ENCODE measurements at places on chromosomes 11 and 22. TPM values are rescaled to one million over a fixed set of nuclear protein-coding genes. Genes with fewer than 3 reads are reported as not detected.

The SOX10 gene
- 1.9 TPM for total RNA-seq

The PELI3 gene
- 10.9 TPM for total RNA-seq

The OR4B1 gene
- total RNA-seq, result not detected

The PLAAT2 gene
- total RNA-seq, result not detected

The LINC01488 gene
- total RNA-seq, result not detected

The NARS2 gene
- total RNA-seq, result 16.2 TPM

The TMA7B gene
- total RNA-seq, result not detected

The PTGDR2 gene
- 3.1 TPM for total RNA-seq

The SAA1 gene
- total RNA-seq, result 7.1 TPM

The AP1B1 gene
- total RNA-seq, result 30.0 TPM

The TSKU gene
- total RNA-seq, result 11.1 TPM

The CTSW gene
- 1.1 TPM for total RNA-seq

The CDC42EP1 gene
- 14.6 TPM for total RNA-seq

The APLNR gene
- 21.0 TPM for total RNA-seq

The HTR3B gene
- not detected for total RNA-seq

The SCGB1D4 gene
- total RNA-seq, result not detected

The SLC17A6 gene
- total RNA-seq, result not detected

The ALX4 gene
- total RNA-seq, result 0.07 TPM

The C11orf16 gene
- total RNA-seq, result not detected

The CAPN5 gene
- total RNA-seq, result 2.5 TPM

The PTS gene
- 25.2 TPM for total RNA-seq

The SMC1B gene
- total RNA-seq, result not detected

The GAS2L1 gene
- 23.2 TPM for total RNA-seq

The ROBO3 gene
- 4.5 TPM for total RNA-seq

The NXPE4 gene
- total RNA-seq, result not detected

The MS4A6E gene
- total RNA-seq, result not detected

The OR51B5 gene
- total RNA-seq, result not detected

The FBLN1 gene
- total RNA-seq, result 93.3 TPM

The ART1 gene
- 0.52 TPM for total RNA-seq

The CCDC73 gene
- not detected for total RNA-seq

The QSER1 gene
- 16.5 TPM for total RNA-seq

The UBE2L3 gene
- total RNA-seq, result 51.6 TPM

The OR8G5 gene
- total RNA-seq, result not detected

The SEPTIN3 gene
- total RNA-seq, result 0.22 TPM

The PDGFD gene
- 9.8 TPM for total RNA-seq

The SERHL2 gene
- total RNA-seq, result 1.6 TPM

The PIH1D2 gene
- 1.6 TPM for total RNA-seq

The DSCAML1 gene
- total RNA-seq, result 1.2 TPM

The ZC3H12C gene
- 18.3 TPM for total RNA-seq

The GSTP1 gene
- total RNA-seq, result 360 TPM

The ANKK1 gene
- total RNA-seq, result 0.10 TPM

The PIK3IP1 gene
- 15.3 TPM for total RNA-seq

The TSGA10IP gene
- not detected for total RNA-seq

The MICAL3 gene
- 90.4 TPM for total RNA-seq

The MUC6 gene
- total RNA-seq, result not detected

The B4GALNT4 gene
- total RNA-seq, result 0.50 TPM

The IGSF22 gene
- 0.94 TPM for total RNA-seq

The SCO2 gene
- total RNA-seq, result 1.3 TPM

The ELF5 gene
- total RNA-seq, result not detected

The ZDHHC24 gene
- total RNA-seq, result 5.5 TPM

The RNF26 gene
- total RNA-seq, result 13.2 TPM

The NLRP10 gene
- total RNA-seq, result not detected

The MS4A14 gene
- 0.52 TPM for total RNA-seq

The MYO18B gene
- 138 TPM for total RNA-seq

The WNT11 gene
- 15.2 TPM for total RNA-seq

The OR51I2 gene
- not detected for total RNA-seq

The C11orf52 gene
- total RNA-seq, result 1.0 TPM

Measured in left ventricle myocardium superior (tissue), 1 donor.